Mesothelial cell of epicardium (in vitro differentiated cells): ENCODE measurements at places on chromosomes 7 and 10.

DNA sequence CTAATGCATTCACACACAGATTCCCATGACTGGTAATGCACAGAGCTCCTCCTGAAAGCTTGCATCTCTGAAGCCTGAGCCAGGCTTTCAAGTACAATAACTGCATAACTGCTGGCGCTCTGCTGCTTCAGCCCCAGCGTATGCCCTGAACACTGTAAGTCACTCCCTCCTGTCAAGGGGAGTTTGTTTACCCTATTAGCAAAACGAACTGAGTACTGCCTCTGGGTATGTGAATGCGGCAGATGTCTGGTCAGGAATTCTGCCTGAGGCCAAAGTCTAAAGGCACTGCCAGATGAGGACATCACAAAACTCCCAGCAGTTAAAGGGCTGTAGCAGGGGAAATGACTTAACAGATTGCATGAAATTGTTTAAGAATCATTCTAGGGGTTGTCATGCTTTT is 97.7 kb downstream of the NRCAM start:
- DNase-seq = no peak

DNA sequence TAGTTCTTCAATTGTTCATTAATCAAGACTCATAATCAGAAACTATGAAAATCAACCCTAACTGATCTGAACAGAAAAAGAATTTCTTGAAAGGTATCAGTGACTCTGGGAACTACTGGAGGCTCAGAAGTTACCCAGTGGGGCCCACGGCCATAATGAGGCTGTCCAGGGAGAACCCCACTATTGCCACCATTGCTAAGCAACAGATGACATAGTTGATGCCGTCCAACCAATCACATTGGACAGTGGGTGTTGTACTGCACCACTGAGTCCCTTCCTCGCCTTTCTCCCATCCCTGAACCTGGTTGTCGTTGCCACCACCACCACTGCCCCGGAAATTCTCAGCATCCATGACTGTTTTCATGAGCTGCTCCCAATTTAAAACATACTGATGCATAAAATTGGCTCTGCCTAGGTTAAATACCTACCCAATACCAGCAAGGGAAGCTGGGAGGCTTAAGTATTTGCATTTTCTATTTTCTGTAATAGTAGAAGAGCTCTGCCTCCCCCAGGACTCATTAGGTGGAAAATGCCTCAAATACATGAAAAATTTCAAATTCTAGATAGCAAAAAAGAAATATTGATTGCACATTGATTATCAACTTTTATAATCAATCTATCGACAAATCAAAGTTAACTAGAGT is 26.7 kb upstream of the USP6NL start:
- no peak for DNase-seq

GRCh38 chr10:17782921-17783665 is 26.1 kb upstream of the MRC1 start:
- no peak for DNase-seq

DNA sequence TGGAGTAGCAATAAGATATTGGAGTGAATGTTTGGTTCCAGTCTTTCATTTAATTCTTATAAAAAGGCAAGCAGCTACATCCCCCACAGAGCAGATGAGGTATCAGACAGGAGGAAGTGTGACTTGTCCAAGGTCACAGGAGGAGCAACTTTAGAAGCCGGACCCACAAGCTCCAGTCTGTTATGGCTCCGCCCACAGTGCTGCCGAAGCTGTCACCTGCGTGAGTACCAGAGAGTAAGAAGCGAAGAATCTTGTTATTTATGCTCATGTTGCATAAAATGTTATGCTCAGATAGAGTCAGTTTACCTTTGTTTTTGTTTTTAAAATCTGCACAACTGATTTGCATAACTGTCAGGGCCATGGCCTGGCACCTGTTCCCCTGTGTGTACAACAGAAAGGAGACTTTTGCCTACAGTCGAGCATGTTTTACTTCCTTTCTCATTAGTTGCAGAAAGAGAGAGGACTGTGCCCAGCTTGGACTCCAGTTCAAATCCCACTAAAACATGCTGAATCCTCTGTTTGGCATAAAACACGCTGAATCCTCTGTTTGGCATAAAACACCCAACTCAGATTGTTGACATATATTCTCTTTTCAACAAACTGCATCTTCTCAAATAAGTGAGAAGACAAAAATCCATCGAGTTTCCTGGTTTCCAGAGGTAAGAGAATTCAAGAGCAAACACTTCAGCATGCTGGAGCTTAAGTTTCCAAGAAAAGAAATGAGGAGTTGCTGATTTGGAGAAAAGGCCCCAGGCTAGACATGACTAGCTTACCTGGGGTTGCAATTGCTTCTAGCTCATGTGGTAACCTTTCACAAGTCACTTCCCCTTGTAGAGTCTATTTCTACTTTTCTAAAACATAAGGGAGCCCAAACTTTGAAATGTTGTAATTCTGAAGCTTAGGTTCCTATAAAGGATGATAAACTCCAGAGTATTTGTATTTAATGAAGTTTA is 409.8 kb upstream of the ZMIZ1 start:
- no peak for DNase-seq

DNA sequence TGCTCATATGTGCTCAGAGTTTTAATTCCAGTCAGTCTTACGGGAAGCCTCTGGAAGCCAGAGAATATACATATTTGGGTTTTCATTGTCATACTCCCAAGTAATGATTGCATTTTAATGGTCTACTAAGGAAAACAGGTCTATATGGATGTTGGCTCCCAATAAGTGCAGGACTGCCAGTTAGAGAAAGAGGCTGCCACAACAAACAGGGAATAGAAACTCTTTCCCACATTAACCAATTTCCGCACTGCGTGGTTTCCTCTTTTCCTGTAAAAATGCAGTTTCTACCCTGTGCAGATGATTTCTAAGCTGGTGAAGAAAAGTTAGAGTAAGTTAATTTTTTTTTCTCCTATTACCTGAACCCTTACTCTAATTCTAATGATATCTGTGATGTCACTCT is 78.2 kb downstream of the CCSER2 start:
- no peak for DNase-seq

DNA sequence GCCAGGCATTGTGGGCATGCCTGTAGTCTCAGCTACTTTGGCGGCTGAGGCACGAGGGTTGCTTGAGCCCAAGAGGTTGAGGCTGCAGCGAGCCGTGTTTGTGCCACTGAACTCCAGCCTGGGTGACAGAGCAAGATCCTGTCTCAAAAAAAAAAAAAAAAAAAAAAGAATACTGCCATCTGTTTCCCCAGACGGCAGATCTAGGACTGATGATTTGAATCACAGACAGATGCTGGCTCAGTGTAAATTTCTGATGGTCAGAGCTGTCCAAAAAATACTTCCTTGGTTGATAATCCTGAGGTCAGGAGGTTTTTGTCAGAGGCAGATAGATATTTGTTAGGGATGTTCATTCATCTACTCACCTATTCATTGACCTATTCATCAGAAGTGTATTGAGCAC is 130.7 kb downstream of the REEP3 start:
- no peak for DNase-seq

- no peak for DNase-seq
These were observed 150.8 kb upstream of the FAM3C start for GRCh38 chr7:121546632-121547543.

DNA sequence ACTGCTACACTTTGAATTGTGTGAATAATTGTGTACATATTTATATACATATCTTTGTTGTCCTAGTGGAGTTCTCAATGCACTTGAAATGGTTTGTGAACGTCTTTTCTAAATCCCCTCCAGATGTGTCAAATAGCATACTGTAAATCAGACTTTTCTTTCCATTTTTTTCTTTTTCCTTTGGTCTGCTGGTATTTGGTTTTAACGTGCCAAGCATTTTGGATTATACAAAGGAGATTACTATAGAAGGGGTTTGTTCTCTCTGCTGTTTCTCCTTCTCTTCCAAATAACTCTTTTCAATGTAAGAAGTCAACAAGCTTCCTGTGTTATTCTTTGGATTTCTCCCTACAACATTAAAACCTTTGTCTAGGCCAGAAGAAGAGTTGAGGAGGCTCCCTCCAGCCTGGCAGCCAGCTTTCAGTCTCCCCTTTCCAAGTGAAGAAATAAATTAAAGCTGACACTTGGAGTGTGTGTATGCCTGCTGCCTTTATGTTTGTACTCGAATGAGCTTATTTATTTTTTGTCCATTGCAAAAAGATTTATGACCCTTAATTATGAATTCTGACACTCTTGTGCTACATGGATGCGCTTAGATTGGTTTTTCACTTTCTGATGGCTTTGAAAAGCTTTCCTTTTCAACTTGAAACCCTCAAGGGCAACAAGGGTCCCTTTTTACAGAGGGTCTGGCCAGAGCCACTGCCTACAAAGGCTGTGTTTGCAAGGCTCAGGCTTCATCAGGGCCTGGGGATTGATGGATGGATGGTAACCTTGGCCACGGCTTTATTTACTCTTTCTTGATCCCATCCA is 107.8 kb downstream of the RAB18 start:
- no peak for DNase-seq

- DNase-seq = no peak
These were observed 49.1 kb downstream of the MTURN start for GRCh38 chr7:30183749-30184369.

- no peak for DNase-seq
These were observed 220.6 kb downstream of the CCDC3 start for GRCh38 chr10:12780634-12781601.

GRCh38 chr7:24384362-24385030 is 100.5 kb downstream of the NPY start:
- DNase-seq = no peak

DNA sequence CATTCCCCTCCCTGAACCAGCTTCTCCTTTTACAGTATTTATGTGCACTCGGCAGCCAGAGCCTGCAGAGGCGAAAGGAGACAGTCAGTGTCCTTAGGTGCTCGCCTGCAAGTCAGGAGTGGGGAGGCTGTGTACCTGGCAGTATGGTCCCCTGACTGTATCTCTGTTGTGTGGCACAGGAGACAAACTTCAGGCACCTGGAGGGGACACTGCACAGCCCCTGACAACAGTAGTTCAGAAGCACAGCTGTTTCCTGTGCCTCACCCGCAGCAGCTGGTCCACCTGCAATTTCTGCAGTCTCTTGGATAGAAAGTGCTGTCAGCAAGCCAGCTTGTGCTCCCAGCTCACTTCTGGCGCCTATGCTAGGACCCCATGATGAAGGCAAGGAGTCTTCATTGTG is 73.4 kb upstream of the LAMB4 start:
- no peak for DNase-seq

GRCh38 chr10:128286141-128286761 is 160.0 kb upstream of the MKI67 start:
- DNase-seq = no peak

DNA sequence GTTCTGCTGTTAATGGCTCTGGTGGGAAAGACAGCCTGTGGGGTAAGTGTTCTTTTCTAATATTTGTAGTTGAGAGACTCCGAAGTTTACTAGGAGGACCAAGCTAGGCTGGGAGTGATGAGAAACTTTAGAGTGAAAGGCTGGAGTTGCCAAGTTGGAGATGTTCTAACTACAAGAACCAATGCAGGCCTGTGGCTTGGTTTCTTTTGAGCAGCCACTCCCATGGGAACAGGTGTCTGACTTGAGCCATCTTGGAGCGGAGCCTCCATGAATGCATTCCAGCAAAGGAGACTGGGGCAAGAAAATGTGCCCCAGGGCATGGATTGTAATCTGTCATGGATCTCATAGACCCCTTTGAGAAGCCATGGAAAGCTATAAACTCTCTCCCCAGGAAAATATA is 296 bp downstream of the HABP2 start:
- no peak for DNase-seq

DNA sequence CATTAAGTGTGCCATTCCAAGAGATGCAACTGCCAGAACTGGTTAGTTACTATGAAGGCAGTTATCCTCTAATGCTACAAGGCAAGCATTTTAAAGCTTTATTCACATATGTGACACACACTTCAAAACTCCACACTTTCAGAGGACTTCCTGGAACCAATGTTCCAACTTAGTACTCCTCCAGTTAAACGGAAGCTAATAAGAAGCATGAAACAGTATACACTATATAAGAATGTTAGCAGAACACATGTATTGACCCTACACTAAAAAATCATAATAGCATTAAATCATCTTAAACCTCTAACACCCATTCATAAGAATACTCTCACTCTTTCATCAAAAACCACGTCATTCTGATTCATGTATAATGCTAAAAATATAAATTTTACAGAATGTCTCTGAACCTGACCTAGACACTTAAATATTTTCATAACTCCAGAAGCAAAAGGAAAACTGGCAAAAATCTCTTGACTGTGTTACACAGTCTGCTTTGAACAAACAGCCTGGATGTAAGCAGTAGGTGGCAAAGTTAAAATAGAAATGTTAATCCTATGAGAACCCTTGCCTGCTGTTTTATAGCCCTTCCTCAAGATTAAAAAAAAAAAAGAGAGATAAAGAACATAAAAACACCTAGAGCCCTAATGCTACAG is 135.0 kb downstream of the SEMA3C start:
- no peak for DNase-seq

DNA sequence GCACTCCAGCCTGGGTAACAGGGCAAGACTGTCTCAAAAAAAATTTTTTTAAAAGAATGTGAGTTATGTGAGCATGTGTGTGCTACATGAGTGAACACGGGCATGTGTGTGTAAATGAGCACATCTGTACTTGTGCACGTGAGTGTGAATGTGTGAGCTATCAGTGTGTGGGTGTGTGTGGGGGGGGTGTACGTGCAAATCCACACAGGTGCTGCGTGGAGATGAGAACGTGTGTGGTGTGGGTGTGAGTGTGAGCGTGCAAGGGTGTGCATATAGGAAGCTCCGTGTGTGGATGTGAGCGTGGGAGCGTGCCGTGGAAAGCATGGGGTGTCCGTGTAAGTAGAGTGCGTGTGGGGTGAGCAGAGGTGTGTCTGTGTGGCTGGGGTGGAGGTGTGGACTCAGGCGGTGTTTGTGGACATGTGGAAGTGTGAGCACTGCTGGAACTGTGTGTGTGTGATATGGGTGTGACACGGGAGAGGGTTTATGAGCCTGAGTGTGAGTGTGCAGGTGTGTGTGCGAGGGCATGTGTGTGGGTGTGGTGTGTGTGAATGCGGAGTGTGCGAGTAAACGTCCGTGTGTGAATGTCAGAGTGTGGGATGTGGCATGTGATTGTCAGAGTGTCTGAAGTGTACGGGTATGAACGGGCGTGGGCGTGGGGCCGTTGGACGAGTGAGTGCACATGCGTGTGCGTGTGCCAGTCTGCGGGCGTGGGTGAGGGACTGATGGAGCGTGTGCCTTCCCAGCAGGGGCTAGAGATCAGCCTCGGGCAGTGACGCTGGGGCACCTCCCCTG is 45.9 kb upstream of the TNRC18 start:
- DNase-seq = no peak

- no peak for DNase-seq
These were observed 38.3 kb upstream of the MRLN start for GRCh38 chr10:59791601-59792000.

DNA sequence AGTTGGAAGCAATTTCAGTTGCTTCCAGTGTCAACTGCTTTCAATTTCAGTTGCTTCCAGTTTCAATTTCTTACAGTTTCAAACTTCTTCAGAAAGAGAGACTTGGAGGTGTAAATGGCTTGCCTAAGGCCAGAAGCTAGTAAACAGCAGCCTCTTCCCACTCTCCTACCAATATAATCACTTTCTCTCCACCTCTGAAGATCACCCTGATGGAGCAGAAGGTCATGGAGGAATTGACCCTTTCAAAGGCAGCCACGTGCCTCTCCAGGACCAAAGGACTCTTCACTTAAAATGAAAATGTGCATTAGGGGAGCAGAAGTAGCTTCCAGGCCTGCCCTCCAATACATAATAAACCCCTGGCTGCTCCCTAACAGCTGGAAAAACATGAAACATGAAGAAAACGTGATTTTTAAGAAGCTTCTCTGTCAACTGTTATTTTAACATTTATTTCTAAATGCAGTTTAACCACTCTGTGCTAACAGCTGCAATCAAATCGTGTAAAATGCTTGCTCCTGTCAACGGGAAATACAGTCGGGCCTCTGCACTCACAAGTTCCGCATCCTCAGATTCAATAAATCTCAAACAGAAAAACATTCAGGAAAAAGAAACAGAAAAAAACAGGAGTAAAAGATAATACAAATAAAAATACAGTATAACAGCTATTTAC is 1020.6 kb downstream of the XPNPEP1 start:
- no peak for DNase-seq
